ENCODE measurements at places on chromosomes 12 and 14.

DNA sequence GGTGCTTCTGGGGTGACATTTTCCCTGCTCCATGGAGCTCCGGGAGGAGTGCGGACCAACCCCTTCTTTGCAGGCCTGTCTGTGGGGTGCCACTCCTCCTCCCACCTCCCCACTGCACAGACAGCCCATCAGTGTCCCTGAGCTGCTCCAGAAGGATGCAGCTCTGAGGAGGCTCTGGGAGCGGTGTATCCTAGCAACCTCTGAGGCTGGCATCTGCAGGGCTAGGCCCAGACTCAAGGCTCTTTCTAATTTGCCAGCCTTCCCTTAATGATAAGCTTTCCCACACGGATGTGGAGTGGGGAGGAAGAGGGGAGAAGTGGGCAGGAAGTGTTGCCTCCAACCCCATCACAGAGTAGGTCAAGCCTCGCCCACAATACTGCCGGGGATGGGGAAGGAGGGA is 59.7 kb downstream of the CALM1 start:
- DNase-seq, result no peak

DNA sequence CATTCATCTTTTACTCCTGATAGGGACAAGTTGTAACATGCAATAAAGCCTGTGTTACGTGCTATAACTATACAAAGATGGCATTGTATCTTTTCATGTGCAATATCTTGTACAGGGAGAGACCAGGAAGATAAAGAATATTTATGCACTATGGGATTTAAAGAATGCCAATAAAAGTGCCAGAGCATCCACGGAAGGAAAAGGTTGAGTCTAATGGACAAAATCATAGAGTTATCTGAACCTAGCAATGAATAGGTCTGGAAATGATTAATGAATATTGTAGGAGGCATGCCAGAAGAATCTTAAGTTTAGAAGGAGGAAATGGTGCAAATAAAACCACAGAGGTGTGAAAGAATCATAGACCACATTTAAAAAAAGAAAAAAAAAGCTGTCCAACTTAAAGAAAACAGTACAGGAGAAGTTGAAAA is 263.9 kb downstream of the KCNC2 start:
- DNase-seq, result no peak

- DNase-seq, result no peak
Observed at GRCh38 chr12:32566663-32567295, 112.3 kb upstream of the DNM1L start.

- DNase-seq, result no peak
Observed at GRCh38 chr12:123121670-123122069, 29.2 kb downstream of the PITPNM2 start.

GRCh38 chr12:50620109-50620977 is 115.6 kb downstream of the DIP2B start:
- peak; percentile 68 for DNase-seq

DNA sequence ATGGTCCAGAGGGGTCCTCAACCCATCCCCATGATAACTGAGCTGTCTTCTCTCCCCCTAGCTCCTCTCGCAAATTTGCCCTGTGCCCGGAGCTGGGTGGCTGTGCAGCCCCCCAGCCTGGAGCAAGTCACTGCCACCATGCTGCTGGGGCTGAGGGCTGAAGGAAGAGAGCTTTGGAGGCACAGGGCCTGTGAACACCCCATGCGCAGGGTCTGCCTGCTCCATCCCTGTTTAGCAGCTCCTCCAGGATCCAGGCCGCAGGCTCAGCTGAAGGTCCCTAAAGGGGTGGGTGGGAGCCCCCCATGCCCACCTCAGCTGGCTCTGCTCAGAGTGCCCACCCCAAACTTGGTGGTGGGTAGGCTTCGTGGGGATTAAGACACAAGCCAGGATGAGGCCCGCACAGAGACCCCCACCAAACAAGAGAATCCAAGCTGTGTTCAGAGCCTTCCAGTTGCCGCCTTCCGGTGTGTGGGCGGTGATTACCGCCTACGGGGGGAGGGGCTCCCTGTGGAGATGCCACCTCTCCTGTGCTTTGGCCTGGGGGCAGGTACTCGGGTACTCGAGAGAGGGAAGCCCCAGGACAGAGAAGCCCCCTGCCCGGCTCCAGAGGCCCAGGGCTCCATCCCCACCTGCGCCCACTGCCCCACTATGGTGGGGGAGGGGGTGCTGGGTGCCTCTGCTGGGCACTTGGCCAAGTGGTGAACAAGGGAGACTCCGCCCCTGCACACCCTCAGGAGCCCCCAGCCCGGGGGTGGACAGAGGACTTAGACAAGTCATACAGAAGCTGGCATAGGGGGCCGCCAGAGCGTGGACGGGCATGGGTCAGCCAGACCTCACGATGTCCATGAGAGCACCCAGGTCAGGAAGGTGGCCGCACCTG is 1.4 kb upstream of the JAG2 start:
- no peak for DNase-seq

GRCh38 chr12:53236443-53237111 is 4.6 kb upstream of the RARG start:
- DNase-seq, result no peak

GRCh38 chr14:53620890-53621289 is 335.7 kb downstream of the BMP4 start:
- DNase-seq, result no peak

DNA sequence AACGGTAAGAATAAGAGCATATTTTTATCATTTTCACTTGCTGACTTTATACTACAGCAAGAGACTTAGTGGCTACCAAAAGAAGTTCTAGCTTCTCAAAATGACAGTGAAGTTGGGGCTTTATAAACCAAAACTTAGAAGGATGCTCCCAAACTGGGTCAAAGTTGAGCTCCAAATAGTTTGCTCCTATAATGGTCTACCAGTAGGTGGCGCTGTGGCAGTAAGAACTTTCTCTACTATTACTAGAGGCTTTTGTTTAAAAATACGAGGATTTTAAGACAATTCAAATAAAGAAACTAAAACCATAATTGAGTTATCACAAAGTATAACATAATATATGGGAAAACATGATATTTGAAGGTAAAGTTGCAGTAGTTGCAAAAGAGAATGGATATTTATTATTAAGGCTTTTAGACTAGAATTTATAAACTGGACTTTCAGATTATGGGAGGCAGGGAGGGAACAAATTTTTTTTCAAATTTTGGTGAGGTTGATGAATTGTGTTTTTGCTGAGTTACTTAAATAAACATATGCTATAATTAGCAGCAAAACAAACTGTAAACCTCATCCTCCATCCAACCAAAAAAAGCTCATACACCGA is 75.0 kb downstream of the TGFB3 start:
- peak; percentile 82 for DNase-seq

GRCh38 chr14:25097120-25097519 is 47.2 kb upstream of the STXBP6 start:
- DNase-seq, result no peak

GRCh38 chr14:102644523-102644922 is 52.1 kb downstream of the RCOR1 start:
- no peak for DNase-seq

DNA sequence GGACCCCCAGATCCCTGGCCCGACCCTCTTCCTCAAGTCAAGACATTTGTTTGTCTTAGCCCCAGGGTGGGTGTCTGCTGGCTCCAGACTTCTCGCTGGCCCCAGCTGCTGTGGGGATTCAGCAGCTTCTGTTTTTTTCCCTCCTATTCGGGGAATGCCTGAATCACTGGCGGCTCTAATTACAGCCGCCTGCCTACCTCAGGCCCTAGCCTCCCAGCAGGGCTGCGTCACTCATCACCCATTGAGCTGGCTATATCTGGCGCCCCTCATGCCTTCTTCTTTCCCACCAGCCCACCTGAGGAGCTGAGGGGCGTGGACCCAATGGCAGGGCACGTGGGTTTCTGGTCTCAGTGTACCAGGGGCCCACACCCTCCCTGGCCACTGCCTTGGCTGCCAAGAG is 10.1 kb downstream of the KRT80 start:
- DNase-seq, result peak; percentile 90

DNA sequence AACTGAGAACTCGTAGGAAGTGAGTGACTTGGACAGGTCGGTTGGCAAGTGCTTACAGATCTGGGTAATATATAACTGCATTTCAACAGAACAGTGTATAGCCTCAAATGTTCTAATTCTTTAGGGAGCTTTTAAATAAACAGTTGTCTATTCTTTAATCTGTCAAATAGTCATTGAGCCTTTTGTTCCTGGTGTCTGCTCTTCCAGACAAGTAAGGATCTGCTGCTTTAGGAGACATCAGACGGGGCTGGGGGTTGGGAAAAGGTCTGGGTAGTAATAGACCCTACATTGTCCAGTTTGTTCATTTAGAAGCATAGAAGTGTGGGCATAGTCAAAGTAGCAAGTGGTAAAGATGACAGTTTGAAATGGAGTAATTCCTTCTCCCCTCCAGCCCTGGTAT is 2.0 kb downstream of the PTPN11 start:
- DNase-seq, result peak; percentile 37

- DNase-seq, result no peak
Observed at GRCh38 chr14:54667026-54667744, 100.3 kb downstream of the SAMD4A start.

DNA sequence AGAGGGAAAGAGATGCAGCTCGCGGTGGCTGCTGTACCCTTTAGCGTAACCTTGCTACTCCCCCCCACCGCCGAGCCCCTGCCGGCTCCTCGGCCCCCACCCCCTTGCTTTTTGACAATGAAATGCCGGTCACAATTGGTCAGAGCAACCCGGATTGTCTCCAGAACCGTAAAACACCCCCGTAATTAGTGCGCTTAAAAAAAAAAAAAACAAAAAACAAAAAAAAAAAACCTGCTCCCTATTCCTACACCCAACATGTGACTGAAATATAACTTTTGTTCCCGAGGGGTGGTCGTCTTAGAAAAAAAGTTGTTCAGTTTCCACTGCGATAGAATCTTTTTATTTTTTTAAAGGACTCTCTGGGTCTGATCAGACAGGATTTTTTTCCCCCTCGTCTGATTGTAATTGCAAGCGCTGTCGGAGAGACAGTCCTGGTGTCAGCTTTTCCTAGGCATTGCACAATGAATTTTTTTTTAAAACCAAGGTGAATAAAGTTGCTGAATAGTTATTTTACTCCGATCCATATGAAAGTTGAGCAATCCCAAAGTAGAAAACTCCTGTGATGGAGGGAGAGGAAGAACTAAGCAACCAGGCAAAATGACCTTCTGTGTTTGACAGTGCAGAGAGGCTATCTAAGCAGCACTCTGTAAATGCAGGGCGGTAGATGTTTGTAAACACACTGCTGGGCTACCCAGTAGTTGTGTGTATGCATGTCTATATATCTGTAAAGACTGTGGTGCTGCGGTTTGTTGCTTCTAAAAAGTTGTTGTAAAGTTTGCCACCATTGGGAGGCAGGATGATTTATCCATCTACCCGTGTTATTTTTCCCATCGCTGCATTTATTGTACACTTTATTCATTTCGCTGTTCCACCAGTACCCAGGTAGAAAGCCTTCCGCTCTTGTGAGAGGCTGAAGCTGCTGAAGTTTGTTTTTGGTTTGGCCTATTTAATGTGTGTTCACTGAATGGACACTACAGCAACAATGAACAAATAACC is 1.1 kb downstream of the ETV6 start:
- DNase-seq, result peak; percentile 46

GRCh38 chr12:100842156-100842555 is 47.6 kb downstream of the ANO4 start:
- DNase-seq, result no peak

GRCh38 chr14:101489092-101489760 is 72.1 kb upstream of the DIO3 start:
- DNase-seq, result peak; percentile 15

DNA sequence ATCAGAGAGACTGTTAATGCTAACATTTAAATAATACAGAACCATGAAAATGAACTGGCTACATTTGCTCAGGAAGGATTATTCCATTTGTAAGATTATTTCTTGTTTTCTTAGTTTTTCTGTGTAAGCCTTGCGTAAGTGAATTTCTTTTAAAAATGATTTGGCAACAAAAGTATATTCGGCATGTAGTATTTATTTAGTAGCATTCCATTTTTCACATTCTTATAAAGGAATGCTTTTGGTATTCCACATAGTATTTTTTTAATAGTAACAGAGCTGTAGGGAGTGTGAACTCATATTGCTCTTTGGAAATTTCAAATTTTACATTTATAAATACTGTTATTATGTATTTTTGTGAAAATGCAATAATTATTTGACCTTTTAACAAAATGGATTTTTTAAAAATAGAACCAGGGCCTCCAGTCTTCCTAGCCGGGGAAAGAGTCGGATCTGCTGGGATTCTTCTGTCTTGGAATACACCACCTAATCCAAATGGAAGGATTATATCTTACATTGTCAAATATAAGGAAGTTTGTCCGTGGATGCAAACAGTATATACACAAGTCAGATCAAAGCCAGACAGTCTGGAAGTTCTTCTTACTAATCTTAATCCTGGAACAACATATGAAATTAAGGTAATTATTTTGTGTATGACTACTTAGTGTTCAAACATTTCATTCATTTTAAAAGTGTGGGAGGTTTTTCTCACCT is 1.2 kb downstream of the PTPRQ start:
- no peak for DNase-seq

- DNase-seq, result no peak
Observed at GRCh38 chr12:93126069-93126474, 197.0 kb upstream of the EEA1 start.

DNA sequence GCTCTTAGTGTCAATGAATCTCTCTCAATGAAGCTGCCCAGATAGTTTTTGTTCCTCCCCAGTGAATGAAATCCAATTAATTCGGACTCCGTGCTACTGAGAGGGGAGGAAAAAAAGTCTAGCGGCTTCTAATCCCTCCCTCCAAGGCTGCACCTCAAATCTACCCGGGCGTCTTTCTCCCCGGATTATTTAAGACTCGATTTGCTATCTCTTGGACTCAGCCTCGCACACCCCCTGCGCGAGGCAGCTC is 134 bp downstream of the DUSP6 start:
- DNase-seq, result no peak

DNA sequence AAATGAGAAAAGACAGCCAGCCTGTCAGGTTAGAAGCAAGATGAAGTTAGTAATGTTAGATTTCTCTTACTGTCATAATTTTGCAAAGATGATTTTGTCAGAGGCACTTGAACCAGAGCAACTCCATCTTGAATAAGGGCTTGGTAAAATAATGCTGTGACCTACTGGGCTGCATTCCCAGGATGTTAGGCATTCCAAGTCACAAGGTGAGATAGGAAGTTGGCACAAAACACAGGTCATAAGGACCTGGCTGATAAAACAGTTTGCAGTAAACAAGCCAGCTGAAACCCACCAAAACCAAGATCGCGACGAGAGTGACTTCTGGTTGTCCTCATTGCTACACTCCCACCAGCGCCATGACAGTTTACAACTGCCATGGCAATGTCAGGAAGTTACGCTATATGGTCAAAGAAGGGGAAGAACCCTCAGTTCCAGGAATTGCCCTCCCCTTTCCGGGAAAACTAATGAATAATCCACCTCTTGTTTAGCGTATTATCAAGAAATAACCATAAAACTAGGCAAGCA is 1313.5 kb upstream of the TMEM132C start:
- no peak for DNase-seq

DNA sequence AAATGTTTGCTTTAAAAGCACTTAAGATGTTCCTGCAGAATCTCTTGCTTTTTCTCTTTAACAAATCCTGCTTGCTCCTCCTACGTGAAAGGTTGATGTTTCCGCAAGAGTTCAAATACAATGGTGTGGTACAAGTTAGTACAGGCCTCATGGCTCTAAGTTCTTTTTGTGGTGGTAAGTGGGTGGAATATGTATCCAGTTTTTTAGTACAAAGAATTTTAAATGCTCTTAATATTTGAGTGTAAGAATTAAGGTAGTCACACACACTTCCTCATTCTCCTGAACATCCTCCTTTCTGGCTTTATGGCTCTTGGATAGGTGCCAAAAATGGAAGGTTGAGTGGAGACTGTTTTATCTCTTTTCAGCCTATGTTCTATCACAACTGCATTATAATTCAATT is 1.8 kb downstream of the OTOGL start:
- DNase-seq, result no peak
